ENCODE measurements at places on chromosomes 2 and 18.

DNA sequence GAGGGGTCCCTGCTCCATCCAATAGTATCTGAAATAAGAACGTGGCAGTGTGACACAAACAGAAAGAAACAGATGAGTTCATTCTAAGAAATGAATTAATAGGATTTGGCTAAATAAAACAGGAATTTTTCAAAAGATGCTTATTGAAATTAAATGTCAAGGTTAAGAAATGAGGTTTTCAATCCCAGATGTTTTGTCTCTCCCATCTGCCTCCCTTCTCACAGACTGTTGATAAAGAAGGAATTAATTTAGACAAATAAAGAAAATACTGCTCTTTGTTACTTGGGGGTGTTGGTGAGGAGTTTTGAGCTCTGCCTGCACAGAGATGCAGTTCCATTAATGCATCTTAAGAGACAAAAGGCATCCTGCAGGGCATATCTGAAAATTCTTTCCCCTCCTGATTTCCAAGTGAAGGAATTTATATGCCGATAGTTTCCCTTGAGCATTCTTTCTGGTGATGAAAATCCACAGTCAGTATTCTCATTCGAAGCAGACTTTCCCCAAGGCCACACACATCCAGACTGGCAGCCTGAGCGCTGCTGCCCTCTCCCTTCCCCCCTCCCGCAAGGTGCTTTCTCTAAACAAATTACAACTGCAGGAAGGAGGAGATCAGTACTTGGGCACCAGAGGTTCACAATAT, 385.4 kb upstream of the RND3 start:
- H3K27ac ChIP-seq = no peak overlapping the region
- H3K4me1 ChIP-seq = no peaks in the 10 kb centered on the region
- no peak overlapping the region for H3K4me3 ChIP-seq

GRCh38 chr2:175187378-175187777, 5.9 kb upstream of the ATP5MC3 start:
- peaks cover 2% of the 10 kb centered on the region for H3K4me1 ChIP-seq
- no peak overlapping the region for H3K4me3 ChIP-seq
- peaks cover 12% of the 10 kb centered on the region for H3K27me3 ChIP-seq

GRCh38 chr18:39341129-39341528, 1775.5 kb upstream of the CELF4 start:
- H3K4me1 ChIP-seq = no peaks in the 10 kb centered on the region
- no peak overlapping the region for H3K4me3 ChIP-seq
- H3K27ac ChIP-seq = no peak overlapping the region
- DNase-seq = no peak
- no peaks in the 10 kb centered on the region for H3K36me3 ChIP-seq

DNA sequence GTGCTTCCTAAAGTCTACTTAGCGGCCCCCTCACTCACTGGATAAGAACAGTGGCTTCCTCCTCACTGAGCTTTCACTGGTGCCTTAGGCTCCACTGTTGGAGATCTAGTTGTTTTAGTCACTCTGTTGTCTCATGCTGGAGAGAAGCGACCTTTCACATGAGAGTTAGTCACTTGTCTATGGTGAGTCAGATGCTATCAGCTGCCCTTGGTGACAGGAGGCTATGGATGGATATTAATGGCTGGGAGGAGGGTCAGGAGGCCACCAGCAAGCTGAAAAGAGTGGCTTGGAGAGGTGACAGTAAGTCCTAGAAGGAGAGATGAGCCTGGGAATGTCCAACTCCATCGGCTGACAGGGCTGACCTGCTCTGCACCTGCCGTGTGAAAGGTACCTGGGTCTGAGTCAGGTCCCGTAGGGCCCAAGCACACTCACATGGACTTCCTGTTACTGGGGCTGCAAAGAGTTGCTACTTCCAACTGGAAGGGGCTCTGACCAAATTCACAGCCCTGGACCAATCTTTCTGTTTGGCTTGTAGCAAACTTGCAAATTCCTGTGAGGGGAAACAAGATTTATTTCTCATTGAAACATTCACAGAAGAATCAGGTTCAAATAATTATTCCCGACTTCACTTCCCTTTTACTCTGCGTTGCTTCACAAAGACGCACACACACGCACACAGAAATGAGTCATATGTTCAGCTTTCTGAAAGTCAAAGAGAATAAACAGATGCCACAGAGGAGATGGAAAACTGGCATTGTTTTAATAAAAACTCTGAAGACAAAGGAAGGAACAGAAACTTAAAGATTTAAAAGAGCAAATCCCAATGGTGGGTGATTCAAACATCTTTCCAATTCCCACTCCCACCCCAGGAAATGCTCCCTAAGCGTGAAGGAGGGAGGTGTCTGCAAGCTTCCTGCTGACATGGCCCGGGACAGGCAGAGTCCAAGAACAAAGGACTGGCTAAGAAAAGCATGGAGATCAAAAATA, 203.5 kb upstream of the TWIST2 start:
- H3K4me1 ChIP-seq = no peaks in the 10 kb centered on the region
- H3K4me3 ChIP-seq = no peak overlapping the region

DNA sequence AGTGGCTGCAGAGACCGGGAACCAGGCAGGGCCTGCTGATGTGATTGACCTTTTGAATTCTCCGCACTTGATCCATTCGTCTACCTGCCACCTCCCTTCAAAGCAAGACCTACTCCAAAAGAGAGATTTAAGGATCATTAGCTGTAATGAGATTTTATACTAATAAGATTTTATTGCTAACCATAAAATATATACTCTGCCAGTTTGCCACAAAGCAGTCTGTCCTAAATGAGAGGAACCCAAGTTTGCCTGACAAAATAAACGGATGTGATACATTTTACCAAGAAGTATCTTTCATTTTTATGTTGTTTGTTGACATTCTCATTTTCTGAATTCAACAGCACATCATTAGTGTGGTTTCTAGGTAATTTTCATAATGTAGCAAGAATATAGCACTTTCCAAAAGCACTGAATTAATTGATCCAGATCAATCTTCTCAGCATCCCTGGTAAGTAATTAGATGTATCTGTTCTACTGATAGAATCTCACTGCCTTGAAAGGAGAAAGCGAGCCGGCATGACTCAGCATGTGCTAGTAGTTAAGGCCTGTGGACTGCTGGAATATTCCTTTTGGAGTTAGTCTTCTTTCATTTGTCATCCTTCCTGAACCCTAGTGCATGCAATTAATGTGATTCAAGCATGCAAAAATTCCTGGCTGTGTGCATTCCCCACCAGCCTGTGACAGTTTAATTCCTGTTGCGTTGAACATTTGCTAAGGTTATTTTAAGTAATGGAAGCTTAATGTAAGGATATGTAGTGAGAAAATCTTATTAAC, 128.5 kb downstream of the ARL6IP6 start:
- no peak overlapping the region for H3K4me3 ChIP-seq
- H3K27ac ChIP-seq = no peak overlapping the region
- H3K4me1 ChIP-seq = no peaks in the 10 kb centered on the region
- no peaks in the 10 kb centered on the region for H3K36me3 ChIP-seq

Data from naive thymus-derived CD8-positive, alpha-beta T cell (primary cell).